Stimulated activated CD4-positive, alpha-beta T cell treated with anti-CD3 and anti-CD28 coated beads, Interleukin-15, amount 100 ng/mL, for 24 hours (primary cell): ENCODE measurements at places on chromosomes 6 and 20.

- no peak for DNase-seq
Observed at GRCh38 chr20:50883856-50884255, 47.4 kb downstream of the ADNP start.

- DNase-seq: no peak
Observed at GRCh38 chr6:37556881-37557644, 57.4 kb upstream of the CCDC167 start.

DNA sequence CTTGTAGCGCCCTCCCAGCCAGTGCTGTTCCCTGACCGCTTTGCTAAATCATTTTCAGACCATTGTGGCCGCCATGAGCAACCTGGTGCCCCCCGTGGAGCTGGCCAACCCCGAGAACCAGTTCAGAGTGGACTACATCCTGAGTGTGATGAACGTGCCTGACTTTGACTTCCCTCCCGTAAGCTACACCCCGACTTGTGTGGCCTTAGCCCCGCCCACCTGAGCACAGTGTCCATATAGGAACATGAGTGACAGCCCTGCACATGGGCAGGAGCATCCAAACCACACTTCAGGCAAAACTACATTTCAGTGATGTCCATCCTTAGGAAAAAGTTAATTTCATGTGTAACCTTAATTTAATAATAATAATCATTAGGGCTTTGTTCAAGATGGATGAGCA lies 51.1 kb downstream of the GNAS start:
- DNase-seq: no peak

- no peak for DNase-seq
Observed at GRCh38 chr6:21902628-21903169, 309.1 kb downstream of the SOX4 start.

- DNase-seq: no peak
Observed at GRCh38 chr20:1987826-1988225, 6.0 kb downstream of the PDYN start.
